ENCODE measurements at places on chromosomes 12 and 14.

GRCh38 chr12:121580959-121581685 is at the start of gene KDM2B:
KDM2B (minus strand) TSS chr12:121581023; CDS start chr12:121580911, 112 bp downstream.
- no peak for DNase-seq

DNA sequence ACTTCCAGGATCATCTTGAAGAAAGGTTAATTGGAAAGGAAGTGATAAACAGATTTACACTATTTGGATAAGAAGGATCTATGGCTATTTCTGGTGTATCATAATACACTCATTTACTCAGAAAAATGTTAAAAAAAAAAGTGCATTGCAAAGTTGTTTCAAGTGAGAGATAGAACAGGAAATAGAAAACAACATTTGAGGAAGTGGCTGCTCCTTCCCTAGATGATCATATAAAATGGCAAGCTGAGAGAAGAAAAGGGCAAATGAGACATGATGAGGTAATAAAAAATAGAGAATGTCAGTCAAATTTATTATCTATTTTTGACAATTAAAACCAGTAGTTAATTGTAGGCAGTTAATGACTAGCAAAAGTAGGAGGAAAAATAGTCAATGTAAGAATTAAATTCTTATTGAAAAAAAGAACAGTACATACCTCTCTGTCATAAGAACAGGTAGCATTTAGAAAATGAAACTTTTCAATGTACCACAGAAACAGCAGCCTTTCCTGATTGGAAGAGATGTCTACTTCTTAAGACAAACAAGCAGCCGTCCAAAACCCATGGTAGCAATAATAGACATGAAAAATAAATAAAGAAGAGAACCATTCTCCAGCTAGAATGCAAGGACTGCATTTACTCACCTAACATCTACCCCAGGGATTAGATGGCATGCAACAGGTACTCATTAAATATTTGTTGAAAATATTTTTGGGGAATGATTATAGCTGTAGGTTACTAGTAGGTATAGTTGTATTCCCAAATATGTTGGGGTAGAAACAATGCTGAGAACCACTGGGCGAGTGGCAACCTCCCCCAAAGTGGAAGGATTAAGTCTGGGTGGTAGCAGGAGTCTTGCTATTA is 63.9 kb upstream of the GRIP1 start:
- no peak for DNase-seq

DNA sequence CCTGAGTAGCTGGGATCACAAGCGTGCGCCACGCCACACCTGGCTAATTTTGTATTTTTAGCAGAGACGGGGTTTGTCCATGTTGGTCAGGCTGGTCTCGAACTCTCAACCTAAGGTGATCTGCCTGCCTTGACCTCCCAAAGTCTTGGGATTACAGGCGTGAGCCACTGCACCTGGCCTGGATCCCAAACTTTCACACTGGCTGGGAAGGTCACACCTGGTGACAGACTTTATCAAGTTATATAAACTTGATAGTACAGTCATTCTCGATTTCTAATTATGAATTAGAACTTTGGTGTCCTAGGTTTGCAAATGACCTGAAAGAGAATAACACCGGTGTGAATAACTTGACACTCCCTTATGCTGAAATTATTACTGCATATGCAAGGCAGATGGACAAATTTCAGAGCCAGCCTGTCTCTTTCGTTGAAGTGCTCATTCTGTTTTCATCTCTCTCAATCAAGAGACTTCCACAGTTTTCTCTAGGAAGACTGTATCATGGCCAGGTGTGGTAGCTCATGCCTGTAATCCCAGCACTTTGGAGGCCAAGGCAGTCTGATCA is 5.9 kb downstream of the PLBD1 start:
- no peak for DNase-seq

DNA sequence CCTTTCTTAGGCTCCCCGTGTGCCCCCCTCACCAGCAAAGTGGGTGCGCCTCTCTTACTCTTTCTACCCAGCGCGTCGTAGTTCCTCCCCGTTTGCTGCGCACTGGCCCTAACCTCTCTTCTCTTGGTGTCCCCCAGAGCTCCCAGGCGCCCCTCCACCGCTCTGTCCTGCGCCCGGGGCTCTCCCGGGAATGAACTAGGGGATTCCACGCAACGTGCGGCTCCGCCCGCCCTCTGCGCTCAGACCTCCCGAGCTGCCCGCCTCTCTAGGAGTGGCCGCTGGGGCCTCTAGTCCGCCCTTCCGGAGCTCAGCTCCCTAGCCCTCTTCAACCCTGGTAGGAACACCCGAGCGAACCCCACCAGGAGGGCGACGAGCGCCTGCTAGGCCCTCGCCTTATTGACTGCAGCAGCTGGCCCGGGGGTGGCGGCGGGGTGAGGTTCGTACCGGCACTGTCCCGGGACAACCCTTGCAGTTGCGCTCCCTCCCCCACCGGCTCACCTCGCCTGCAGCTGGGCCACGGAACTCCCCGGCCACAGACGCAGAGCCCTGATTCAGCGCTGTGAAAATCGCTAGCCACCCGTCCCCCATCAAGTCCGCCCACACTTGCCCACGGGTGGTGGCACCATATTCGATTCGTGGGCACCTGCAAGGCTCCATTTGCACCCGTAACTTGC is 1.3 kb downstream of the TMEM233 start:
- no peak for DNase-seq

DNA sequence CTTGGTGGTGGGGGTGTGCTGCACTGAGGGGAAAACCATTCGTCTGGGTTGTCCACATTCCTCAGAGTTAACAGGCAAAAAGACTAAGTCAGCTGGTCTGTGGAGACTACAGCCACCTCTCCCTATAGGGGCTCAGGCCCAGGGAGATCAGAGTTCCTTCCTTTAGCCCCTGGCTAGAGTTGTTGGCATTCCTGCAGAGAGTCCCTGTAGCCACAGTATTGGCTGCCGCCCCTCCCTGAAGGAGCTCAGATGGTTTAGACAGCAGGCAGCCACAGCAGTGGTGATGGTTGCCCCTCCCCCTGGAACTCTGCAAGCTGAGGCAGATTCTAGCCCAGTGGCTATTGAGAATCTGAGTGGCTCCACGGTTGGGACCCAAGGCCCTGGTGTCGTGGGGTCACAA is 1072.5 kb upstream of the ATXN7L3B start:
- DNase-seq = no peak

DNA sequence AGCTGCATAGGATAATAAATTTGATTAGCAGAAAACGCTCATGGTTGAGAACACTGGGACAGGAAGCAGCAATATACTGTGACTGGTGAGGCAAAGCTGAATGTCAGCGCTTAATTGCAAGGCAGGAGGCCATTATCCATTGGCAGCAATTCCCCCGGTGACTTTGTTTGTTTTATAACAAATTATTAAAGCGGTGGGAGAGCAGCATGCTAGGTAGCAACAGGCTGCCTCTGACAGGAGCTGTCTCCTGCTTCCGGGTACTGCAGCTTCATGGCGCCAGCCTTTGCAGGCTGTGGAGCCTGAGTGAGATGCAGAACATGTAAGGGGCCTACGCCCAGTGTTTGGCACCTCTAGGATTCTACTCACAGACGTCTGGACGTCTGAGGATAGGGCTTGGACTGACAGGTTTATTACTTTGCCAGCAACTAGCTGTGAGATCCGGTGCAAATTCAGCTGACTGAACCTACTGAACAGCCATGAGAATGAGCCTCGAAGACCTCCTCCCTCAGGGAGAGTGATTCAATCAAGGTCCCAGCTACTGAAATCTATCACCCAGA is 82.1 kb upstream of the SSTR1 start:
- no peak for DNase-seq

DNA sequence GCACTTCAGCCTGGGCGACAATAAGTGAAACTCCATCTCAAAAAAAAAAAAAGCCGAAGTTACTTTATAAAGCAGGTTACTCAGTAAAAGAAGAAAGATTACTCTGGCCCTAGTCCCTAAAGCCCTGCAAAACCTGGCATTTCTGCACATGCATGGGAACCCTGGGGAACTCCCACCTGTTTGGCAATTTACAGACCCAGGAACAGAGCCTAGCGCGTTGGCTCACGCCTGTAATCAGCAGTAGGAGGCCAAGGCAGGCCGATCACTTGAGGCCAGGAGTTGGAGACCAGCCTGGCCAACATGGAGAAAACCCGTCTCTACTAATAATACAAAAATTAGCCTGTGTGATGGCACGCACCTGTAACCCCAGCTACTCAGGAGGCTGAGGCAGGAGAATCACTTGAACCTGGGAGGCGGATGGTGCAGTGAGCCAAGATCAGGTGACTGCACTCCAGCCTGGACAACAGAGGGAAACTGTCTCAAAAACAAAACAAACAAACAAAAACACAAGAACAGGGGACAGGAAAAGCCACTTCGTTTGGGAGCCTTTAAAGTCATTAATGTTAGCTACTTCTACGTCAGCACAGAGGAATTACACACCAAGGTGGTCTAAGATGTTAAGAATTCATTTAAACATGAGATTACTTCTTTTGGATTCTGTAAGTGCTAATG is 34.1 kb upstream of the SPTSSA start:
- no peak for DNase-seq

- DNase-seq = no peak
Measured at GRCh38 chr12:131222329-131223139, 268.8 kb downstream of the ADGRD1 start.

DNA sequence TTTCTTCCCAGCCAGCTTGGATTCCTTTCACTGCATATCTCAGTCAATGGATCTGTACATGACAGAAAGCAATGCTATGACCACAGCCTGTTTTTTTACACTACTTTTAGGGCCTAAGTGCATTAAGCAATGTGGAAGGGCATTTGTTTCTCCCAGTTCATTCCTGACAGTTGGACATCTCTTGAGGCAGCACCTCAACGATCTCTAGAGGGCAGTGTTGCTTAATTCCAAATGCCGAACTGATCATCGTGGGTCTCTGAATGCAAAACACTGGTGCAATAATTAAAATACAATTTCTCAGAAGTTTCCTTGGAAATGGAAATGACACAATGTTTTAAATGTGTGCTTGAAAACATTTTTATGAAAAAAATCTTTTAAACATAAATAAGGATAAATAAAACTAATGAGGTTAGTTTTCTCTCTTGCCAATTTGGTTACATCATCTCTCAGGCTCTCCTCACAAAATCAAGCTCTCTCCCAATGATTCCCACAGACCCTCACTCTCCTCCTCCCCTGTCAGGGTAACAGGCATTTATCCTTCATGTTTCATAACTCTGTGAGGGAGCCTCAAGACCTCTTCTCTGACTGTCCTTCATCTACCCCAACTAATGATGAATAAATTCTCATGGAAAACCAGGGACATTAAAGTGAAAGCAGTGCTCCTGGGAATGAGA is 192.4 kb upstream of the SLC16A7 start:
- no peak for DNase-seq

GRCh38 chr14:85217412-85217811 is 312.5 kb upstream of the FLRT2 start:
- no peak for DNase-seq
